ENCODE measurements at places on chromosomes 3 and 15.
A peak's percentile ranks its signal among the peaks of the same experiment; 100 is the strongest.

GRCh38 chr3:123365450-123366143, 83.3 kb downstream of the ADCY5 start:
- no peak for DNase-seq

GRCh38 chr3:146732325-146732724, 127.2 kb upstream of the PLSCR5 start:
- no peak for DNase-seq

DNA sequence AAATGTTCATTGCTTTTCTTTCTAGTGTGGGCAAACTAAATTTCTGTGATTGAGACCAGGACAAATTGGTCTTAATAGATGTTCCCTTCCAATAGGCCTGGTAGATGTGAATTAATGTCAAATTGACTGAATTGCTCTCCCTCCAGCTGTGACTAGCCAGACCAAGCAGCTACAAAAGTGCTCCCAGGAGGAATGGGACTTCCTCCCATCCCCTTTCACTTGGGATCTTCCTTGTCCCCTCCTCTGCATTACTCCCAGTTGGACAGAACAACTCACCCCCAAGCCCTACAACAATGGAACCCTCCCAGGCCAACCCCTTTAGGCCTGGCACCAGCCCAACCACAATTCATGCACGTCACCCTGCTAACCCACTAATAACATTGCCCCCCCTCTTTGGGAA, 19.6 kb upstream of the ZKSCAN7 start:
- DNase-seq = no peak

DNA sequence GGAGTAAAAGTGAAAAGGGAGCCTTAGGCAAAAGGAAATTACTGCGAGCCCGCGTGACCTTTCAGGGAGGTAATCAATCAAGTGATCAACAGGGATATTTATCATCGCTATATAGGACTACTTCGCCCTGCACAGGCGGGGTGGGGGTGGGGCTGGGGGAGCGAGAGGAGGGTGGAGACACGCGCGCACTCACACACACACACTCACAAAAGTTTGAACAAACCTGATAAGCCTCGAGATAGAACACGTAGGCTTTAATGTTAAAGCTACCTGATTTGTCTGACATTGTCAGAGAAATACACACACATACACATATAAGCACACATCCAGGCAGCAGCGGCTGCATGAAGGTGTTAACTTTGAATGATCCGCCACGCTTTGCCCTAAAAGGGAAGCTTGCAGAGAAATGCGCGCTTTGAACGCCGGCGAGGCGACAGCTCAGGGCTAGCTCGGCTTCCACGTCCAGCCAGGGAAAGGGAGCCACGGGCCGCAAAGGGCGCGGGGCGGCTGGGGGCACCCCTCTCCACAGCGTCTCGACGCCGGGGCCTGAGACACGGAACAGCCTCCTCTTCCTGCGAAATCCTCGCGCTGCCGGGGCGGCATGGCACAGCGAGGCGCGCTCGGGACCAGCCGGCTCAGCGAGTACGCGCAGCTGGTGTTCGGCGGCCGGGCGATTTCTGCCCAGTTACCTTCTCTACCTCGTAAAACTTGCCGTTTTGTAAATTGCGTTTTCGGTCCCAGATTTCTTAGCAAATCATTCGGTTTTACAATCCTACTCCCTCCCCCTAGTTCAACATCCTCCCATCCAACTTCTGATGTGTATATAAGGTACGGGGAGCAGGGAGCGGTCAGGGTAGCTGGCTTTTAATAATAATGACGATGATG, 4.8 kb upstream of the MECOM start:
- no peak for DNase-seq

GRCh38 chr3:8484409-8485140, 17.0 kb upstream of the LMCD1 start:
- no peak for DNase-seq

DNA sequence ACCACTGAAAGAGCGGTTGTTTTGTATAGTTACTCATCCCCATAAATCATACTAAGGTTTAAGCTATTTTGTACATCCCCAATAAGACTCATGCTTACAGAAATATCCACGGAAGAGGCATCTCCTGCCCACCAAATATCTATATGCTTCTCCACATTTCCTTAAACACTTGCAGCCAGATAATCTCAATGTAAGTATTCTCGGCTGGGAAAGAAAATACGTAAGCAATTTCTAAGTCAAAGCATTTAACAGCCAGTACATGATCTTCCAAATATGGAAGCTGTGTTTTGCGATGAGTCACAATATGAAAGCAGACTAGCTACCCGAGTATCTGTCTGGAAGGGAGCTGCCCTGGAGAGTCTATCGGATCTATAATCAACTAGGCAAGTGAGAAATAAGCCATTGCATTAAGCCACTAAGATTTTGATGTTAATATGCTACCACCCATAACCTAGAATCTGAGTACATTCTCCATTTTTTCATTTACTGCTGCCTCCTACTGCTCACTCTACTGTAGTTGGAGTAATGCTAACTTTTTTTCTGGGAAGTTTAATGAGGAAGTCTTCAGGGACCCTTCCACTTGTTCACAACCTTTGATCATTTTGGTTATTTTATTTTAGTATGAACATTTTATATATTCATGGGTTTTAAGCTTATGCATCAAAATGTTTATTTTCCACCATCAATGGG, 26.9 kb upstream of the ZMAT3 start:
- DNase-seq = no peak

- DNase-seq = no peak
Observed at GRCh38 chr15:60275624-60276023, 122.2 kb downstream of the ANXA2 start.

DNA sequence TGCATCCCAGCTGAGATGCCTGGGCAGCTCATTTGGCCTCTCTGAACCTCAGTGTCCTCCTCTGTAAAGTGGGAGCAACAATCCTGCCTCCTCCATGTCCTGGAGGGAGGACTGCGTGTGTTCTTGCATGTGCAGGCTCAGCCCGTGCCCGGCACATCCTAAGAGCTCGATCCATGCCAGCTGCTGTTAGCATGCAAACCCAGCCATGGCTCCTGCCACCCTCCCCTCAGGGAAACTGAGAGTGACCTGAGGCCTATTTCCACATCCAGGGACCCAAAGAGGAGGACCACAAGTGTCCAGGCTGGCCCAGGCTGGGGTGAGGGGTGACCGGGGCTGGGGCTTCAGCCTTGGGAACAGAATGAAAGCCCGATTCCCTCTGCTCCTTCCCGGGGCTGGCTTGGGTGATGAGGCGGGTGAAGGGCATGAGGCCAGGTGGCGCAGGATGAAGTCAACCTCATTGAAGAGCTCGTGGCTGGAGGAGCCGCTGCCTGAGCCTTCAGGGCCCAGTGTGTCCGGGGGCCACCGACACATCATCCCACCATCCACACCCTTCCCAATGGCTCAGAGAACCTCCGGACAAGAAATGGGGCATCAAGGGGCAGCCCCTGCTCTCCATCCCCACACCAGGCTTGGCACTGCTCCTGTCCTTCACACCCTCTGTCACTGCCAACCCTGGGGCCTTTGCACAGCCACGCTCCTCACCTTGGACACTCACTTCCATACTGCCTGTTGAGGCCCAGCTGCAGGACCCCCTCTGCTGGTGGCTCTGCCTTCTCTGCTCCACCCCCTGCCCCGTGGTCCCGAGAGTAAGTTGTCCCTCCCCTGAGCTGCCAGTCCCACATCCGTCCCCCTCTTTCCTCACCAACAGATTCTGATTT, 42.5 kb downstream of the ADAMTS7 start:
- DNase-seq = no peak

GRCh38 chr3:185716436-185717108, 108.3 kb downstream of the IGF2BP2 start:
- DNase-seq = no peak

GRCh38 chr3:136192831-136193230, 3.3 kb downstream of the MSL2 start:
- no peak for DNase-seq

GRCh38 chr3:31575448-31575847, 42.7 kb downstream of the STT3B start:
- DNase-seq = no peak

DNA sequence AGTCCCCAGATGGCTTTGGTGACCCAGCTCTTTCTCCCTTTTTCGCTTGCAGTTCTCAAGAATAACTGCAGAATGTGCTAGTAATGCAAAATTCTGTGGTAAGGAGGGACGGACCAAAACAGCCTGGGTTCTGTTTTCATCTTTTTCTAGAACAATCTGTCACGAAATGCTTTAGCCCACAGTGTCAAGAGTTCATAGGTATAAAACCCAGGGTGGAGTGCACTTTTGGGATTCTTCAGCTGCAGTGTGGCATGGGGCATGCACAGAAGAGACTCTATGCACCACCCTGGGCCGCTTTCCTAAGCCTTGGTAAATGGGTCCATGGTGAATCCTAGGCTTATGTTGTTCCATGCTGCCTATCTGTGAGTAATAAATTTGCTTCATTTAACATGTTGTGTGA, 1072.7 kb upstream of the GBE1 start:
- DNase-seq = no peak

- peak; percentile 60 for DNase-seq
Observed at GRCh38 chr15:45187894-45188830, at the start of gene SHF. SHF (minus strand) TSS chr15:45187966; CDS start chr15:45187951, 15 bp downstream.

GRCh38 chr3:31895471-31895870, 85.6 kb downstream of the OSBPL10 start:
- no peak for DNase-seq

GRCh38 chr3:36992806-36993325, at the start of gene EPM2AIP1:
EPM2AIP1 (minus strand) TSS chr3:36993131; CDS start chr3:36993077, 54 bp downstream.
- peak; percentile 100 for DNase-seq

DNA sequence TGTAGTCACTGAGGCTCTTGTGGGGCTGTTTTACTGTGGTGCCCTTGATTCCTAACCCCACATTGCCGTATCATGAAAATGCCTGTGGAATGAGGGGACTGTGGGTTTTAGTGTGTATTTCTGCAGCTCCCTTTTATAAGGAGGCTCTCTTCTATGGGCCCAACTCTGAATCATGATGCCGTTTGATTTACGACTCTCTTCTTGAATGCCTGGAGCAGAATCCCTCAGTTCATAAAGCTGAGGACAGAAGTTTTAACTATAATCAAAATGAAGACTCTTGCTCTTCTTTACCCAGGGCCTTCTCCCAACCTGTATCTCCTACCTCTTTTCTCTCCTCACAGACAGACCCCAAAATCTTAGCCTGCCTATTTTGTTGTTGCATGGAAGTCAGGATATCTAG, 109.5 kb downstream of the RARB start:
- DNase-seq = no peak

- DNase-seq = no peak
Observed at GRCh38 chr3:45642731-45643152, 46.5 kb upstream of the SACM1L start.

GRCh38 chr3:157284688-157285087, 124.7 kb upstream of the CCNL1 start:
- no peak for DNase-seq

- DNase-seq = no peak
Observed at GRCh38 chr15:32966512-32966911, 228.0 kb downstream of the FMN1 start.

DNA sequence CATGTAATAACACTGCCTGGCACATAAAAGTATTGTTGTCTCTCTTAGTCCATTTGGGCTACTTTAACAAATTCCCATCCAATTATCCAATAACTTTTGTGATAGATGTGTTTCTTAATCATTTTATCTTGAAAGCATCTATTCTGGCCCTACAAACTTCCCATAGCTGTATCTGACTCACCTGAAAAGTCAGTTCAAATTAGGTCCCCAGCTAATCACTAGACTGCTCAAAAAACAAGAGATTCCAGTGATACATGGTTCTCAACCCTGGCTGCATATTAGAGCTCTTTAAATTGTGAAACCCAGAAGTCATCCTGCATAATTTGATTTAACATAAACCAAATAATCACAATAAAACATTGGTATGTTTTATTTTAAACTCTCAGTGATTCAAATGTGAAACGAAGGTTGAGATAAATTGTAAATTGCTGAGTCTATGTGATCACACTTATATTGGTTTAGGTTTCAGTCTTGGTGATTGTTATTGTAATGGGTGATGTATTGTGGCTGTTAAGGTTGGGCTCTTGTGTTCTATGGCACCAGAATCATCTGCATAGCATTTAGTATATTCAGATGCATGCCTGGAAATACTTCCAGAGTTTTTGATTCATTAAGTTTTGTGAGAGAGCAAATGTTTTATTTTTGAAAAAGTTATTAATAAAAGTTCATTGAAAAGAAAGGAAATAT, 268.9 kb upstream of the KCNMB2 start:
- no peak for DNase-seq

GRCh38 chr3:105762749-105763658, 105.8 kb downstream of the CBLB start:
- no peak for DNase-seq

GRCh38 chr3:129238945-129239705, 10.3 kb upstream of the COPG1 start:
- no peak for DNase-seq

GRCh38 chr3:179227349-179227748, 23.6 kb downstream of the KCNMB3 start:
- DNase-seq = no peak

DNA sequence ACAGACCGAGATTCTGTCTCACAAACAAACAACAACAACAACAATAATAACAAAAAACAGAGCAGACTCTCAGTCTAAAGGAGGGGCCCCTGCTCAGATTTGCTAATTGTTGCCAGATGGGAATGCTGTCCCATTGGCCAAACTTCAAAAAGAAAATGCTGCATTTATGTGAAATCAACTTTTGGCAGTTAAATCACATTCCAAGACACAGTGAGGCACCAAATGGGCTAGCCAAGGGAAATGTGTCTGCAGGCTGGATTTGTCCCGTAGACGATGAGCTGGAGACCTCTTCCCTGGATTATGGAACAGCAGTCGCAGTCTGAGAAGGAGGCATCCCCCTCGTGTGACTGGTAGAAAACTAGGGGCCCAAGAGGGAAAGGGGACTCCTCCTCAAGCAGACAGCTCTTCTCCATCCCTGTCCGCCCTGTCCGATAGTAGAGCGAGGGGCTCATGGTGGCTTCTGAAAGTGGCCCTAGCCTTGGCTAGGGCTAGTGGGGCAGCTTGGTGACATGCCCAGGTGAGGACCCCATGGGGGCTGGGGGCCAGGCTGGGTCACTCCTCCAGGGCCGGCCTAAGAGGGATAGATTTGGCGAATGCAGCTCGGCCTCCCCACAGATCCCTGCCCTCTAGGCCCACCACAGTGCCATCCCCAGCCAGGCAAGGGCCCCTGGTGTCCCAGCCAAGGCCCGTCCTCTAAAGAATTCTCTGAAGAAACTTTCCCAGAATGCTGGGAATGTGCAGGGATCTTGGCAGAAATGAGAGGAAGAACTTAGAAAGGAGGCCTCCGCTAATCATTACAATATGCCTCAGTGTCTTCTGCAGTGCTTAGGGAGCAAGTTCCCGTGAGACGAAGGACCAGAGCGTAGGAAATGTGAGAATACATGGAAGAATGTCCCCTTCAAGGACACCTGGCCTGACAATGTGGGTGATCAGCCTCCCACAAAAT, 2.0 kb downstream of the SLC22A14 start:
- no peak for DNase-seq

- DNase-seq = no peak
Observed at GRCh38 chr15:51132384-51133139, 37.9 kb upstream of the TNFAIP8L3 start.

Data from central memory CD4-positive, alpha-beta T cell (primary cell).